CD8-positive, alpha-beta memory T cell (primary cell): ENCODE measurements at places on chromosomes 7 and 10.
A peak's percentile ranks its signal among the peaks of the same experiment; 100 is the strongest.

GRCh38 chr7:46424934-46425333 is 503.9 kb upstream of the IGFBP3 start:
- DNase-seq, result no peak

GRCh38 chr7:135320268-135320667 is 86.6 kb downstream of the STRA8 start:
- no peak for DNase-seq

GRCh38 chr10:11213137-11213536 is 195.5 kb downstream of the CELF2 start:
- DNase-seq, result no peak

DNA sequence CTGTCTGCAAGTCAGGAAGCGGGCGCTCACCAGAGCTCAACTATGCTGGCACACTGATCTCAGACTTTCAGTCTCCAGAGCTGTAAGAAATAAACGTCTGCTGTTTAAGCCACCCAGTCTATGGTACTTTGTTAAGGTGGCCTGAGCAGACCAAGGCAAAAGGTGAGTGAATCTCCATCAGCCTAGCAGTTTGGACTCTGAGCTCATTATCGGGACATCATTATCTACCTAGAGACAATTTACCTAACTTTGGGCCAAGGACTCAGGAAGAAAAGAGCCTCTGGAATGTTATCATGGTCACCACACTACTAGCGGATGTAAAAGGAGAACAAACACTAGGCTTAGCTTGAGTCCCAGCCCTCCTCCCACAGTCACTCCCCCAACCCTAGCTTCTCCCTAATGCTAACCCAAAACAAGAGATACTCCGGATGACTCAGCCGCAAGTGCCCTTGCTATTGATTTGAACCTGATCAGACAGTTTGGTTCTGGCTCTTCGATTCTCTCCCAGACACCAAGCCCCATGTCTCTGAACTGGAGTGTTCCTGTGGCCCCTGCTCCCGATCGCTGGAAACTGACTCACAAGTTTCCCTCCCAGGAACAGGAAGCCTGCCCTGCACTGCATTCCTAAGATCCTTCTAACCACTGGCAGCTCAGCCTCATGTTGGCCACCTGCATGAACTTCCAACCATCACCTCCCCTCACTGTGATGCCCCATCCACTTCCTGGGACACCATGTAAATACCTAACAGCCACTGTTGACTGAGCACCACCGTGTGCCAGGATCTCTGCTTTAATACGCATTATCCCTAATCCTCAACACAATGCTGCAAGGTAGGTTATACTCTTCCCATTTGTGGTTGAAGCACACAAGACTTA is 34.5 kb downstream of the CREB3L2 start:
- no peak for DNase-seq

- no peak for DNase-seq
Observed at GRCh38 chr10:64115908-64116643, 594.9 kb downstream of the REEP3 start.

DNA sequence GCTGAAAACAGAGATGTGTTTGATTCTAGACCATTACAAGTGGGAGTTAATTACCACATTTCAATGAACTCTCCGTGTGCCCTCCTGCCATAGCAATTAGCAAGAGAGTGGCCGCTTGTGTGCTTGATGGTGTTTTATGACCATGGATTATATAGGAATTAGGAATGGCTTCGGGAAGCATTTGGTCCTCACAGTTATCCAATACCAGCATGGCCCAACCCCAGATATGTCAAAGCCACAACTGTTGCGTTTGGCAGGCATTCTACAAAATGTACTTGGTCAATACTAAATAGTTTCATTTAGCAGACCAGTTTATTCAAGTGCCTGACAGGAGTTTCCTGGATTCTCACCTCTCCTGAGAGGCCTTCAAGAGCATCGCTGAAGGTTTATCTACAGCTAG is 509.0 kb upstream of the GALNT17 start:
- DNase-seq, result no peak

- no peak for DNase-seq
Observed at GRCh38 chr10:58019863-58020537, 247.7 kb downstream of the IPMK start.

- no peak for DNase-seq
Observed at GRCh38 chr10:17655567-17656146, 11.7 kb downstream of the STAM start.

GRCh38 chr7:14687777-14688176 is 214.8 kb downstream of the DGKB start:
- no peak for DNase-seq

- DNase-seq, result no peak
Observed at GRCh38 chr7:146948703-146949102, 832.1 kb downstream of the CNTNAP2 start.

DNA sequence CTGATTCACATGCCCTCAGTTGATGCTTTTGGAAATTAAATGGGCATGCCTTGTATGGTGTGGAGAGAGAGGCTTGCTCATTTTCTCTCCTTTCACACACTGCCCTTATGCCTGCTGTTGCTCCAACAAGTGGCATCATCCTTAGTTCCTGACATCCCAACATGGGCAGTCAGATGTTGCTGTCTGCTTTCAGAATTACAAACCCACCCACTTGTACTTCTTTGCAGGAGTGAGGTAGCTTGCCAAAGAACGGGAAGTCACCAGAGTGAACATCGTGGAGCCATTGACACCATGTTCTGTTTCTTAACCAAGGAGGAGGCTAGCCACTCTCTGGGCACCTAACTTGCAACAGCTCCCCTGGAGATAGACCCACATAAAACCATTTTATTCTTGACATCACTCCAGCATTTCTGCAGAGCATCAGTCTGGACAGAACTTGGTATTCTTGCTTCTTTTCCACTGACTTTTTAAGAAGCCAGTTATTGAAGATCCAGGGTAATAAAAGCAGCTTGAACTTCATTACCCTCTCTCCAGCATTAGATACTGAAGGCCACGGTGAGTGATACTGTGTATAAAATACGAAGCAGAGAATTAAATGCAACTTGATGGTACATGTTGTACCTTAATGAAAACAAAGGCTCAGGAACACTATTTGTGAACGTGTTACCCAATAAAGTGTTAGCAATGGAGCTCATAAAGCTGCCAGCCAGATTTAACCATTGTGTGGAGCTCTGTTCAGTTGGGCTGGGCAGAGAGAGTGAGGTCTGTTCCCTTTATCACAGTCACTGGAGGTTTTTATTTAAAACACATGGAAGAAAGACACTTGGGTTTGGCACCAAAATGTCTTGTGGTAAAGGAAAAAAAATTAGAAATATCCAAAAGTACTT is 195.8 kb upstream of the HABP2 start:
- no peak for DNase-seq

DNA sequence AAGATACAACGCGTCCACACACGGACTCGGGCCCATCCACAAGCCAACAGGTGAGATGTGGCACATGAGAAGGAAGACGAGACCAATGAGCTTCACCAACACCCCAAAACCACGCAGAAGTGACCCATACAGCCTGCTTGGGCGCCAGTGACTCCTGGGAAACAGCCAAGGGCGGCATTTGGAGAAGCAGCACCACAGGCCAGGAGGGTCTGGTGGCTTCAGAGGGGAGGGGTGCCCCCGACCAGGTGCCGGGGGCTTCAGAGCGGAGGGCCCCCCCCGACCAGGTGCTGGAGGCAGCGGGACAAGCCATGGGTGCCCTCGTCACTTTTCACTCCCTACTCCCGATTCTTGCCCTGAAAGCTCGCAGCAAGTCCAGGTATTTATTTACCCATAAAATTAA is 140.1 kb downstream of the DIP2C start:
- DNase-seq, result no peak

DNA sequence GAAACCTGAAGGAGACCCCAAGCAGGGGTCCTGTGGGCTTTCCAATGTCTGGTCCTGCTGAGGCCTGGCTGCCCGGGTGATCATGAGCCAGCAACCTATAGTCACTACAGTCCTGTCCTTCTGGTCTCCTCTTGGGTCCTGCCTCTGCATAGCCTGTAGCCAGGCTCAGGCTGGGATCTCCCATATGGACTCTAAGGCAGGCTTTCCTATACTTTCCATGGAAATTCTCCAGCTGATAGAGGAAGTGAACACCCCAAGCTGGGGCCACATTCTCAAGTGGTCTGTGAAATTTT is 26.4 kb downstream of the ANXA8 start:
- DNase-seq, result no peak

GRCh38 chr10:124077208-124077993 is 16.0 kb downstream of the CHST15 start:
- no peak for DNase-seq

DNA sequence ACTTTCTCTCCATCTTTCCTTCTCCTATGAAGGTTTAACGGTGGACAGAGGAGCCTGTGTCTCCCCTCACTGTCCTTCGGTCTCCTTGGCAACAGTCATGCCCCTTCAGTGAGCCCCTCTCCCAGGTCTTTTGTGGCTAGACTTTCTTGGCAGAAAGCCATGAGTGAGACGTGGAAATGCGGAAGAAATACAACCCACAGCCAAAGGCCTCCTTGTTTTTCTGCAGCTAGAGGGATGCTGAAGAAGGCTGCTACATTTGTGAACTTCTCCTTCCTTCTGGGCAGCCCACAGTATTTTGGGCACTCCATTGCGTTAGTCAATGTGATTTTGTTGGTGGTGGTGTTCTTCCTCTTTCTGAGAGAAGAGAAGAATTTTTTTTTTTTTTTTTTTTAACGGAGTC is 333.7 kb upstream of the PODXL start:
- no peak for DNase-seq

- no peak for DNase-seq
Observed at GRCh38 chr7:11290863-11291262, 317.2 kb downstream of the PHF14 start.

GRCh38 chr10:34651416-34652195 is 163.5 kb downstream of the PARD3 start:
- no peak for DNase-seq

DNA sequence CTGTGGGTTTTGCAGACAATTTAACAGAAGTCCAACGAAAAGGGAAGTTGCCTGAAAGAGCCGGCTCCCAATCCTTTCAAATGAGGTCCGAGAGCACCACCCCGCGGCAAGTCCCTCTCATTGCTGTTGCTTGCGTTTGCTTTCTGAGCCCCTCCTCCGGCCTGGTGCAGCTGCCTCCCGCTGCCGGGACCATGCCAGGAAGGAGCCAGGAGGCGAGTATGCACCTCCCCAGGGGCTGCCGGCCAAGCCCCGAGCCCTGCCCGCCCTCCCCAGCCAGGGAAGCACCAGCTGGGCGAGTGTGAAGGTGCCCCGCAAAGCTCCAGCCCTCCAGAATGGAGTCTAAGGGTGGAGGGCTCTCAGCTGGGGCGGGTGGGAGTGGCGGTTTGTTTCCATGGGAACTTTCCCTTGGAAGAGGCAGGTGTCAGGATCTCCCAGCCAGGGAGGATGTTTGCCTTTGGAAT is 25.8 kb upstream of the PPP2R2D start:
- peak; percentile 29 for DNase-seq

- DNase-seq, result no peak
Observed at GRCh38 chr10:78408671-78409472, 375.2 kb downstream of the RPS24 start.

- DNase-seq, result no peak
Observed at GRCh38 chr7:100683659-100684533, 10.2 kb downstream of the GIGYF1 start.

DNA sequence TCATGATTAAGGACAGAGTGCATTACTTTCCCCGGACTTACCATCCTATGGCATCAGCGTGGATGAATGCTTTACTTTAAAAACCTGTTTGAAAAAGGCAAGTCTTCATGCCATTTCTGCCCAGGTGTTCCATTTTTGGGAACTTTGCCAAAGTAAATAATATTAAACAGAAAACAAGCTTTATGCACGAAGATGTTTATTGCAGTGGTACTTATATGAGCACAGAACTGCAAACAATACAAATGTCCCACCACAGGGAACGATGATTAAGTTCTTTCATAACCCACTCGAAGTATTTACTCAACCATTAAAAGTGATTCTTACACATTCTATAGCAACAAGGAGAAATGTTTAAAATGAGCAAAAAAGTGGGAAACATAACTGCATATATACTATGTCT is 109.7 kb upstream of the GDF10 start:
- DNase-seq, result no peak

DNA sequence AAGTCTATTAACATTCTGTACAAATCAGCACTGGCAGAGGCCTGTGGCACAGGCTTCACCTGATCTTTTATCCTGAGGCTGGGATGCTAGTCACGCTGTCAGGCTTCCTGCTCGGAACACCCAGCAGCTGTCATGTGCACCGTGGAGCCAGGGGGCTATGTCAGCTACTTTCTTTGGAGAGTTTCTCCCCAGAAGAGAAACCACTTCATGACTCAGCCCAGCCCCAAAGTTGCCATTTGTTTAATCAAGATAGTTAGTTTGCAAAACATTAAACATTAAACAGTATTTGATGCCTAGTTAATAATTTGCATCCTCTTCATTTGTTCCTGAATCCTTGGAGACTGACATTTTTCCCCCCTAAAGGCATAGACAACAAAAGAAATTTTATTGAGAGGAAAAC is at the start of gene HABP2:
TSS of gene HABP2 (plus strand) at position 353 of the 400 bp plus-strand sequence. CDS start 69 bp downstream, outside the sequence.
- DNase-seq, result no peak

DNA sequence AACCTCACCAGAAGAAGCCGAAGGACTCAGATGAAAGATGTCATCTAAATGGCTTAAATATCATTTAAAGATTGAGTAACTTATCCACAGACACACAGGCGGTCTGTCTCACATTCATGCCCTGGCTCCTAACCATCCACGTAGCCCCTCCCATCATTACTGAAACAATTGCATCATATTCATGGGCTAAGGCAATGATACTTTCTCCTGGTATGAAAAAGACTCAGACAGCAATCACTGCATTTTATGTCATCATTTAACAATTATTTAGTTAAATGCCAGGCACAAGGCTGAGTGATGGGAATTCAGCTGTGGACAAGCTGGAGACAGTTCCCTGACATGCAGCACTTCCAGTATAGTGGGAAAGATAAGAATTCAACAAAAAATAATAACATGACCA is 11.2 kb upstream of the TECTB start:
- DNase-seq, result no peak

DNA sequence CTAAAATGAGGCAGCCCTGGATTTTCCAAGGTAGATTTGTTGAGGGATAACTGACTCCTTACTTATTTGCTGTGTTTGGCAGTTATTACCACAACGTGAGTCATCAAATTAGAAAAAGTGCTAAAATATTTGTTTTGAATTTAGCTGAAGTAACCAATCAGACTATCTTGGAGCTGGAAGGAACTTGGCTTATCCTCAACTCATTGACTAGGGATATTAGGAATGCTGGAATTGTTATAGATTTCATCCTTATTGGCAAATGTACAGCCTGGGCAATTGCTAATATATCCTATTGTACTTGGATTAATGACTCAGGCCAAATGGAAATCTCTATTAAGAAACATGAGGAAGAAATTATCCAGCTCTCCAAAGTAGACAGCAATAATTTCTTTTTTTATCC is 1189.0 kb upstream of the LRRN3 start:
- no peak for DNase-seq

- peak; percentile 42 for DNase-seq
Observed at GRCh38 chr7:590731-591551, 71.3 kb upstream of the PDGFA start.

GRCh38 chr10:132422903-132423825 is 26.2 kb downstream of the PWWP2B start:
- no peak for DNase-seq

- no peak for DNase-seq
Observed at GRCh38 chr7:66771795-66772194, 31.3 kb downstream of the RABGEF1 start.

GRCh38 chr7:87709258-87709657 is 81.1 kb downstream of the RUNDC3B start:
- DNase-seq, result no peak

- no peak for DNase-seq
Observed at GRCh38 chr7:138834583-138834982, 36.6 kb upstream of the ATP6V0A4 start.
